Suppressor macrophage treated with lipopolysaccharide for 4 hours (primary cell): ENCODE measurements at places on chromosomes 1 and 21.

- DNase-seq, result peak; percentile 32
Measured at GRCh38 chr1:185720633-185721272, 13.4 kb upstream of the HMCN1 start.

DNA sequence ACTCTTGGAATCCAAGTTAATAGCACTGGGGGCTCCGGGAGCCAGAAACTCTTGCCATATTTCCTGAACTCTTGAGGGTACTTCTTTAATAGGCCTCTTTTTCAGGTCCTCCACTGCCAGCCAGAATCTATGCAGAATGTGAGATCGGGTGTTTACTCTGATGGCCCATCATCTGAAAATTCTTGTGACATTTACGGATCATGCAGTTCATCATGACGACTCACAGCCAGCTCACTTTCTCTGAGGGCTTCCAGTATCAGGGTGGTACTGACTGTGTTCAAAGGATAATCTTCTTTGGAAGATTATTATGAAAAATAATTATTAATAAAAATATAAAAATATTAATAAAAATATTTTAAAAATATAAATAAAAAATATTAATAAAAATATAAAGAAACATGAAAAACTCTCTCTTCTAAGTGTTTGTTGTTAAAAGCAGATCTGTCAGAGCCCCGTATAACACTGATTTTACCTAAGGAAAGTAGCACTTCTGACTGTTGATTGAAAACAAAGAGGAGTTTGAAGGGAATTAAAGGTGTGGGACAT, 194.3 kb upstream of the GREM2 start:
- DNase-seq, result no peak

DNA sequence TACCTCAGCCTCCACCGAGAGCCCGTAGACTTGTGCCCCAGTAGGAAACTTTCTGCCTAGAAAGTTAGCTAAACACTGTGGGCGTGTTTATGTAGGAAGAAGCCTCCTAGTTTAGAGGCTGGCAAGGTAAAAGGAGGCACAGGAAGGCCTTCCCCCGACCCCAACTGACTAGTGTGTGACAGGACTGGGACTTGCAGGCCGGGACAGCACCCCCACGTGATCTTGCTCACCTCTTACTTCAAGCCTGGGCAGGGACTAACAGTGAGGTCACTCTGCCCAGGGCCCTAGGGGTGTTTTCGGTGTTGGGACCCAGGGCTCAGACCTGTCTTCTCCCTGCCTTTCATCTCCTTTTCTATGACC, 392 bp upstream of the TAGLN2 start:
- DNase-seq, result no peak

- no peak for DNase-seq
Measured at GRCh38 chr1:53583868-53584776, 124.9 kb downstream of the DMRTB1 start.

GRCh38 chr1:81308191-81308590, 492.5 kb upstream of the ADGRL2 start:
- DNase-seq, result no peak

GRCh38 chr21:25635310-25635709, 3.7 kb upstream of the JAM2 start:
- DNase-seq, result no peak

GRCh38 chr1:52041551-52042185, 8.1 kb upstream of the KTI12 start:
- no peak for DNase-seq

GRCh38 chr1:245003246-245003645, 138.9 kb upstream of the HNRNPU start:
- DNase-seq, result no peak

DNA sequence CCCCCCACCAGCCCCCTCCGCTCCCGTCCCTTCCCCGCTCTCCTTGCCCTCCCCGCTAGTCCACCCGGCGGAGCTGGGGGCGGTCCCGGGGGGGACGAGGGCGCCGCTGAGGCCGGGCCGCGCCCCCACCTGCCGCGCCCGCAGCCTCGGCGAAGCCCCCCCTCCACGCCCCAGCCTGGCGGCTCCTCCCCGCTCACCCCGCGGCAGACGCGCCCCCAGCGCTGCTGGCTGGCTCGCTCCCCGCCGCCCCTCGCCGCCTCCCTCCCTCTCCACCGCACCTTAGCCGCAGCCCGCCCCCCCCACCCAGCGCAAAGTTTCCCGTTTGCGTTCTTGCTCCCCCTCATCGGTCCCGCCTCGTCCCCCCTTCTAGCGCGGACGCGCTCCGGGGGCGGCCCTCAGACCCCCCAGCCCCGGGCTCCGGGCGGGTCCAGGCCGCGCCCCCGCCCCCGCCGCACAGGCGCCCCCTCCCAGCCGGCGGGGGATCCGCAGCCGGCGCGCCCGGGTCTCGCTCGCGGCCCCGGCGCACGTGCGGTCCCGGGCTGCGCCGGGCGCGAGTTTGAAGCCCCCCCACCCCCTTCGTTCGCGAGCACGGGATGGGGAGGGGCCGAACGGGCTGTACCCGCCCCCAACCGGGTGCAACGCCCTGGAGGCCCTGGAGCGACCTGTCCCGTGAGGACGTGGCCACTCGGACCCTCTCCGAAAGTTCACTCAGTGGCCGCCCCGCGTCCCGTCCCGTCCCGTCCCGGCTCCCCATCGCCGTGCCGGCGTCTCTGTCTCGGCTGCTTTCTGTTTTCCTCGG, 623 bp downstream of the PTPRF start:
- DNase-seq, result no peak

GRCh38 chr1:10906866-10907519, 105.5 kb upstream of the TARDBP start:
- no peak for DNase-seq

DNA sequence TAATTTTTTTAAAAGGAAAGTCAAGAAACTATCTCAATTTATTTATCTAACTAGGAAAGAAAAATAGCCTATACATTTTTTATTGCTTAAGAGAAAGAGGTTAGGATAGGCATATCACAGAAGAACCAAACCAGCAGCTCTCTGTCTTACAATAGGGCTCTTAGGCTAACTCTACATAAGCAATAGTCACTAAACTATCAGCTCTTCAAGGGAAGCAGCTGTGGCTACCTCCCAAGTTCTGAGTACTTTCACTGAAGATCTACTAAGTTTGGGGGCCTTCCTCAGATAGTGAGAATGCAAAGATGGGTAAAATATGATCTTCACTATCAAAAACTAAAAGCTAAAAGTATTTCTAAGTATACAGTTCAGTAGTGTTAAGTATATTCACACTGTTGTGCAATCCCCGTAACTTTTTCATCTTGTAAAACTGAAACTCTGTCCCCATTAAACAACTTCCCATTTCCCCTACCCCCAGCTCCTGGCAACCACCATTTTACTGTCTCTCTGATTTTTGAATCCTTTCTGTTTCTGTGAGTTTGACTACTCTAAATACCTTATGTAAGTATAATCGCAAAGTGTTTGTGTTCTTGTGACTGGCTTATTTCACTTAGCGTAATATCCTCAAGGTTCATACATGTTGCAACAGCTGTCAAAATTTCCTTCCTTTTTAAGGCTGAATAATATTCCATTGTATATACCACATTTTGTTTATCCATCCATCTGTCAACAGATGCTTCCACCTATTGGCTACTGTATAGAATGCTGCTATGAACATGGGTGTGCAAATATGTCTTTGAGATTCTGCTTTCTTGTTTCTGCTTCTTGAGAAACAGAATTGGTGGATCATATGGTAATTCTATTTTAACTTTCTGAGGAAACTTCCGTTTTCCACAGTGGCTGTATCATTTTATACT, 73.3 kb downstream of the ACBD6 start:
- DNase-seq, result peak; percentile 85

GRCh38 chr1:202073206-202073605, 49.5 kb upstream of the GPR37L1 start:
- DNase-seq, result no peak

GRCh38 chr1:161381707-161382106, 14.0 kb upstream of the CFAP126 start:
- no peak for DNase-seq

- peak; percentile 91 for DNase-seq
Measured at GRCh38 chr1:108747171-108747850, 837 bp downstream of the STXBP3 start.

GRCh38 chr21:31866077-31866511, 6.7 kb upstream of the HUNK start:
- DNase-seq, result peak; percentile 80

DNA sequence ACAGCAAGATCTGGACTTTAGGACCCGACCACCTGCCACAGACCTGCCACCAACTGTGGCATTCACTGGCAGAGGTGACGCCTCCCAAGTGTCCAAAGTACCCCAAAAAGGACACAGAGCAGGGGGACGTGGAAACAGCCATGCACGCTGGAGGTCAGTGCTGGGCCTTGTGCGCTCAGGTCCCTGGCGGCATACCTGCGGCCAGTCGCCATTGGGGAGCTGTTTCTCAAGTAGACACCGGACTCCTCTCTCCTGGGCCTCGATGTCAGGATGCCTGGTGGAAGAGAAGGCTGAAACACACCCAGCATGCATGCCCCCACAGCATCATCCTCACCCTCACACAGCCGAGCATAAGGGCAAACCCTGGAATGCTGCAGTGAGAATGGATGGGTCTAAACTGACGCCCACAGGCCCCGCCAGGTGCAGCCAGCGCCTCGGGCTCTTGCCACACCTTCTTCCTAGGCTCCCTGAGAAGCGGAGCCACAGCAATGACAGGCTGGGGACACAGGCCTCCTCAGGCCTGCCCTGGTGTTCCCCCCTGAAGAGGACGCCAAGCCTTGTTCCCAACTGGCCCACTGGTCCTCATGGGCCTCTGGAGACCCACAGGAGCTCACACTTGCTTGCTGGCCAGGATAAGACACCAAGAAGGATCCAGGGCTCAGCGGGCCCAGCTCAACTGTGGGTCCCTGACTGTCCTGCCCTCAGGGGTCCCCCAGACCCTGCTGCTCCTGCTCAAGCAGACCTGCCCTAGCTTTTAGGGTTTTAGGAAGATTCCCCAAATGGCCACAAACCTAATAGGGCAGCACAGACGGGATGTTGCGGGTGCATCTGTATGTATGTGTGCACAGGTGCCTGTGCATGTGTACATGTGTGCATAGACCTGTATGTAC, 7.7 kb upstream of the SPATC1L start:
- no peak for DNase-seq

GRCh38 chr1:204249736-204250427, 36.1 kb upstream of the GOLT1A start:
- no peak for DNase-seq

GRCh38 chr1:70376196-70376595, 21.7 kb upstream of the ANKRD13C start:
- no peak for DNase-seq

DNA sequence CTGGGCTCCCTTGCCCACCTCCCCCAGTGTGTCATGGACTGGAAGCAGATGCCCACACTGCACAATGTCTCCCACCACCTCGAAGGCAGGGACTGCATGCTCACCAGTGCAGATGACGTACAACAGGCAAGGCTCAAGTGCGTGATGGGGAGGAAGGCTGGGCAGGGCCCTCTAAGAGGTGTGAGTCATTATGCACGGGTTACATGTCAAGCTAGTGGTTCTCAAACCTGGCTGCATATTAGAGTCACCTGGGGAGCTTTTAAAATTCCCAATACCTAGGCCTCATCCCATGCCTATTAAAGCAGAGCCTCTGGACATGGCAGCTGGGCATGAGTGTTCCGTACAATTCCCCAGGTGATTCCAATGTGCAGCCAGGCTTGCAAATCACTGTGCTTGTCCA, 137.9 kb upstream of the NGF start:
- DNase-seq, result no peak

DNA sequence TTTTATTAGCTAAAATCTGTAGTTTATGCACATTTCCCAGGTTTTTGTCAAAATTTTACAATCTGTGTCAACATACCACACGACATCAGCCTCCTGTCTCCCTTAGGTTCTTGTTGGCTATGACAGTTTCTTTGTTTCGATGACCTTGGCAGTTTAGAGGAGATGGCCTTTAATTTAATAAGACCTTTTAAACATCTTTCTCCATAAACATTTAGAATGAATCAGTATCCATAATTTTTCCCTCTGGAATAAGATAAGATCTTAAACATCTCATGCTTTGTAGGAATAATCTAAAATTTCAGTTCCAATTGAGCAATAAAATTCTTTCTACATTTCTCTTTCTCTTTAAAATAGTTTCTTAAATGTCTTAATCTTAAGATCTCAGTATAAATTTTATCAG, 28.7 kb upstream of the DYRK1A start:
- no peak for DNase-seq

DNA sequence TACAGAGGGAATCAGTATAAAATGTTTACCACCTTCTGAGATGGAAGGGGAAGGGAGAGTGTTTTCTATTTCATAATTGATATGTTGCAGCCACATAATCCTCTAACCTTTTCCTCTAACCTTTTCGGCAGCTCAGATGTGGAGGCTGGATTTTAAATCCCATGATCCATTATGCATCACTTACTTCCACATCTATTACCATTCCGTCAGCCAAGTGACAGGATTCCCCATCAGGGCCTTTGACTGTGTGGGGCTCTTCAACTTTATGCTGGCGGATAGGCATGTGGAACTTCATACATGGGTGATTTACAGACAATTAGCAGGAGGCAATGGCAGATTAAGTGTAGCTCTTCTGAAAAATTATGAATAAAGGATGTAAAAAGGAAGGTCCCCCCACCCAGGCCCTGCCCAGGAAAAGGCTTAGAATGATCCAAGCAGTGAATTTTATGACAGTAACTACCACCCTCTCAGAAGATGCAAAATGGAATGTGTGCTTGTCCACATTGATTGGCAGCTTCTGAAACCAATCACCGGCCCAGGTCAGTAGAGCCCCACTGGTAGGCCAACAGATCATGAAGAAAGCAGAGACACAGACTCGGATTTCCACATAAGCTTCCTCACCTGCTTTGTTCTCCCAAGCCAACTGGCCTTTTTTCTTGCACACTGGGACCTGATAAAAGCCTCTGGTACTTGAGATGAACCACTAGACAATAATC, 147.0 kb downstream of the ST6GALNAC5 start:
- no peak for DNase-seq

DNA sequence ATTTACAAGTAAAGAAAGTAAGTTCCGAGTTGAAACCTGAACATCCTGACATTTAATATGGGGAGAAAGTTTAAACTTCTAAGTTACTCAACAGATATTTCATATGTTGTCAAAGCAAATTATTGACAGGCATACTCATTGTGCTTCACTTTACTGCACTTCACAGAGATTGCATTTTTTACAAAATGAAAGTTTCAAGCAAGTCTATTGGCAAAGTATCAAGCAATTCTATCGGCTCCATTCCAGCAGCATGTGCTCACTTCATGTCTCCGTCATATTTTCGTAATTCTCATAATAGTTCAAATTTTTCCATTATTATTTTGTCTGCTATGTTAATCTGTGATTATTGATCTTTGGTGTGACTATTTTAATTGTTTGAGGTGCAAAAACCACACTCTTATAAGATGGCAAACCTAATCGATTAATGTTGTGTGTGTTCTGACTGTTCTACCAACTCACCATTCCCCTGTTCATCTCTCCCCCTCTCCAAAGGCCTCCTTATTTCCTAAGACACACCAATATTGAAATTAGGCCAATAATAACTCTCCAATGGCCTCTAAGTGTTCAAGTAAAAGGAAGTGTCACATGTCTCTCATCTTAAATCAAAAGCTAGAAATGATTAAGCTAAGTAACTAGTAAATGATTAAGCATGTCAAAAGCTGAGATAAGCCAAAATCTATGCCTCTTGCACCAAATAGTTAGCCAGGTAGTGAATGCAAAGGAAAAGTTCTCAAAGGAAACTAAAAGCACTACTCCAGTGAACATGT, 68.2 kb upstream of the BCL9 start:
- DNase-seq, result no peak

- peak; percentile 51 for DNase-seq
Measured at GRCh38 chr1:10152709-10153284, 57.6 kb upstream of the KIF1B start.
